HuH-7 (cell line): ENCODE measurements at places on chromosomes 5 and 9.

DNA sequence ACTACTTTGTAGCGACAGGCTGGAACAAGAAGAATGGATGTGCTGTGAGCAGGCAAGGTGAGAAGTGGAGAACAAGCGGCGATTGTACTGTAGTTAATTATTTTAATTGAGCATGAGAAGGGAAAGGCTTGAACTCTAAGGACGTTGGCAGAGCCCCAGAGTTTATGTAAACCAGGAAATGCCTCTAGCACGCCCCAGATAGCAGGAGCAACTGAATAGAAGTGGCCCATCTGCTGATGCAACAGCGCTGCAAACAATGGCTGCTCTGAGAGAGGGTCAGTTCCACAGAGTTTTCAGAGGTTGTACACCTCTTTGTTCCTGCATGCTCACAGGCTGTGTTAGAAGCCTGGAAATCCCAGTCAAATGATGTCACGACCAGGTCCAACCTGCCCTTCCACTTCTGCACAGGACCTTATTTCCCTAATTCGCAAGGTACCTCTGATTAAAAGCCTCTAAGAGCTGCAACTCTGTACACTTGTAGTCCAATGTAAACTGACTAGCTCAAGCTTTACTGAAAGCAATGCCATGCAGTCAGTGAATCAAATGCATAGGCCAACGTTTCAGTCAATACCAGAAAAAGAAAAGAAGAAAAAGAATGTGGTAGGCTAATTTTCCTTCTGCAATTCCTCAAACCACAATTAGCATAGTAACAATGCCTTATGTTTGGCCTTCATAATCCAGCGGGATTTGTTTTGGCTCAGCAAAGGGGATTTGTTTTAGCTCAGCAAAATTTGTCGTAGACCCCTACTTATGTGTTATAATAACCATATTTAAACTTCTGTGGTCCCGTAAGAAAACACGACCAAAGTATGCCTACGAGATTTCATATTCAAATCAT is 119.6 kb upstream of the RETREG1 start:
- no peak for DNase-seq

DNA sequence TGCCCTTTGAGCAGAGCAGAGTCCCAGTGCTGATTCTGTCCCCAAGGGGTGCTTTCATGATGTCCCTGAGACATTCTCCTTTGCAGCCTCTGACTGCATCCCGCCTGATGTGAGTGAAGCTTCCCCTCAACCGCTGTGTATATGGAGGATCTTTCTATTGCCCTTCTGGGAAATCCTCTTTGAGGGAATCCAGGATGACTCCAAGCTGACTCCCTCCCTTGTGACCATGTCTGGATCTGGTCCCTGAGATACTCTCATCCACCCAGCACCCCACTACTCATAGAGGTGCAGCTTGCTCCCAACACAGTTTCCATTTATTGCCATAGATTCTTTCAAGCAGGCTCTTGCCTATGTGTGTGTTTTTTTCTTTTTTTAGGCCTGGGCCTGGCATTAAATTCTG is 216.5 kb downstream of the SEC61B start:
- DNase-seq = no peak

DNA sequence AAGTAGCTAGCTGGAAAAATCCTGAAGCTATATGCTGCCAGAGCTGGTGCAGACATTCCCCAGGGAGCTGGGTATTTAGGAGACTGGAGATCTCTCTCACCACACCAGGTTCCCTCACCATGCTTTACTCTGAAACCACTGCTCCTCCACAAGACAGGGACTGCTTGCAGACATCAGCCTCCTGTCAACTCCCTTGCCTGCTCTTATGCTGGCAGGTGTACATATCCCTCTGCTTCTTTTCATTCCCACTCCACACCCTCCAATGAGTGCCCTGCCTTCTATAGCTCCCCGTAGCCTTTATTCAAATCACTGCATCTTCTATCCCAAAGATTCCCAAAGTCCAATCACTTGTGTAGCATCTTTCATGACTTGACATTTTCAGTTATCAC is 380.7 kb downstream of the NFIB start:
- no peak for DNase-seq

DNA sequence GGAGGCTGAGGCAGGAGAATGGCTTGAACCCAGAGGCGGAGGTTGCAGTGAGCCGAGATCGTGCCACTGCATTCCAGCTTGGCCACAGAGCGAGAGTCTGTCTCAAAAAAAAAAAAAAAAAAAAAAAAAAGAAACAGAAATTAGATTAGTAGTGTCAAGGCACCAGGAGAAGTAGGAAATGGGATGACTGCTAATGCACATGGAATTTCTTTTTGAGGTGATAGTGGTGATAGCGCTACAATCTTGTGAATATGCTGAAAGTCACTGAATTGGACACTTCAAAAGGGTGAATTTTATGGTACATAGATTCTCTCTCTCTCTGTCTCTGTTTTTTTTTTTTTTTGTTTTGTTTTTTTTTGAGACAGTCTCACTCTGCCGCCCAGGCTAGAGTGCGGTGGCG is 42.1 kb upstream of the SUB1 start:
- no peak for DNase-seq

- DNase-seq = peak; percentile 78
Observed at GRCh38 chr5:163505368-163506094, at the start of gene MAT2B. TSS of gene MAT2B (plus strand) at chr5:163505619. CDS start at chr5:163505687, 68 bp downstream.

GRCh38 chr9:122286764-122287163 is 22.1 kb downstream of the MRRF start:
- DNase-seq = no peak

DNA sequence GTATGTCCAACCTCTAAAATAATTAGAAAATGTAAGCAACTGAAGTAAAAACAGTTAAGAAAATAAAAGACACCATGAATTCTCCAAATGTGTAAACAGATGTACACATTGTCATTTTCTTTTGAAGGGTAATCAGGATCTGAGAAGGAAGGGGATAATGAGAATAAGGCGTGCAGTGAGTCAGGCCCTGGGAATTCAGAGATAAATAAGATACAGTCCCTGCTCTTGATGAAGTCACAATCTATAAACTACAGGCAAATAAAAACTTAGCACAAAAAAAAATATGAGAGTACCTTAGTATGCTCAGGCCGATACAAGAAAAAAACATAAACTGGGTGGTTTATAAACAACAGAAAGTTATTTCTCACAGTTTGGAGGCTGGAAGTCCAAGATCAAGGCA is 315.3 kb downstream of the DNAH5 start:
- no peak for DNase-seq

GRCh38 chr9:130128733-130129431 is 43.3 kb upstream of the NCS1 start:
- DNase-seq = no peak

DNA sequence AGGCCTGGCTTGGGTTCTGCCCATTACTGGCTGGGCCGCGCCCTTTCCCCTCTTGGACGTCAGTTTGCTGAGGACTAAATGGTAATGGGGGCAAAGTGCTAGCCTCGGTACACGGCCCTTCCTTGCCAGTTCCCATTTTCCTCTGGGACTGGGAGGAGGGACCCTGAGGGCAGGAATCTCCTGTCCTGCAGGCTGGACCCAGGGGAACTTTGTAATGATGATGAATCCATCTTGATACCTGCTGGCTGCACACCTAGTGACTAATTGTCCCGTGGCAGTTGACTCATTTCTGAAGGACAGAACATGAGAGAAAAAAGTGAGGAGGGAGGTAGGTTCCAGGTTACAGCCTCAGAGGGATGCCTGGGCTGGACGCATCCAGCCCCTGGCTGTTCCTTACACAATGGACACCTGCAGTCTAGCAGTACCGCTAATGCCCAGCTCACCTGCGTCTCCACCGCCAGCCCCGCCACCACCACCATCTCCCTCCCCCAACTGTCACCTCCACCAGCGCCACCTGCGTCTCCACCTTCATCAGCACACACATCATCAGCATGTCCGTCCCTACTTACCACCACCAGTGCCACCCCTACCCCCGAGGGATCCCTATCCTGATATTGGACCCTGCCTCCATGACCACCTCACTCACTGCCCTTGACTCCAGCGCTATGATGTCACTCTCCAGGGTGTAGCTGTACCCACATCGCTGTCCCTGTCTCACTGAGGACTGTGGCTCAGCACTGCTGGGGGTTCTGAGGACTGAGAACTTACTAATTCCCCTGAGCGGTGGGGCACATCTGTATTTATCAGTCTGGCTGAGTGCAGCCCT is 4.3 kb downstream of the CDHR2 start:
- DNase-seq = no peak

GRCh38 chr5:159510282-159510681 is 180.0 kb upstream of the IL12B start:
- no peak for DNase-seq

DNA sequence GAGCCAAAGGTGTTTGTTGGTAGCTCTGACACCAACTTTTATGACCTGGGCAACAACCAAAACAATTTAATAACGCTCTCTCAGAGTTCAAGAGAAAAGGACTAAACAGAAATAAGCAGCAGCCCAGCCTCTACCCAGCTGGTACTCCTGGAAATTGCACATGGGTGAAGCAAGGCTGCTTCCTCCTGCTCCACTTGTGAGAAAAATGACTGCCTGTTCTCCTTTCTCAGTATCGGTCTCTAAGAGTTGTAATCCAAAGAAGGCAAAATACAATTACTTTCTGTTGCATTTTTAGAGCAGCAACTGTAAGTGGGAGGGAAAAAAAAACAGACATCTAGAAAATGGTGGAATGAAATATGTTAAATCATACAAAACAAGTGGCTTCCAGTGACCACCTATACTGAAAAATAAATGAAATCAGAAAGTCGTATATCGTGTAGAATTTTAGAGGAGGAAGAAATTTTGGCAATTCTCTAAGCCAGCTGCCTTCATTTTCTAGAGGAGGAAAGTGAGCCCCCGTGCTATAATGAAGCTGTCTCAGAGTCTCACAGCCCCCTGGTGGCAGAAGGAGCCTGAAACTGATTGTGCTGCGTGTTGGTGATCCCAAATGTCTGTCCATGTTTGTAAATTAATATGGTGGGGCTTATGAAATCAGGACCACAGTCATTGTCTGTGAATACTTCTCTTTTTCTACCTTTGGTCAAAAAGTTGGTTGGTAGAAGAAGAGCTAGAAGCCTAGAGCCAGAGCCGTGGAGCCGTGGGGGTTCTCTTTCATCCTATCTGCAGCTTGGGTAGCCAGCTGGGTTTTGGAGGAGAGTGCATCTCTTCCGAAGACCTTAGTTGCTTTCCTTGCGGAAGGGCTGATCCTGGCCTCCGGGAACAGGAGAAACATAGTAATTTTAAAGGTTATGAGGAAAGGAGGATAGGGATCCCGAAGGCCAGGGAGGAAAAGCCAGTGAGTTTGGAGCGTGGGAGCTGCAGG is 139.9 kb downstream of the PIP5K1B start:
- DNase-seq = peak; percentile 38

GRCh38 chr9:120937127-120937526 is 10.5 kb upstream of the TRAF1 start:
- no peak for DNase-seq

GRCh38 chr9:16386827-16387077 is 483.7 kb downstream of the BNC2 start:
- no peak for DNase-seq

DNA sequence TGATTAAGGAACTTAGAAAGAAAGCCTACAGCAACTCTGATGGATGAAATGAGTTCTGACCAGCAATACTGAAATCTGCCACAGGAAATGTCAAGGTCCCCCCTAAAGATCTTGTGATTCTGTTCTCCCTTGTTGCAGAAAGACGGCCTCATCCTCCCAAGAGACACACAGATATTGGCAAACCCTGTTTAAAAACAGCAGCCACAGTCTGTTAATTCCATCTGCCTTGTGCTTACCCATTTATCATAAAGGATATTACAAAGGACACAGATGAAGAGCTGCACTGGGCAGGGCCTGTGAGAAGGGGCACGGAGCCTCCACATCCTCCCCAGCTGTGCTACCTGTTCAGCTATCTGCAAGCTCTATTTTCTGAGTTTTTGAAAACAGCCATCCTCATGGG is 15.2 kb downstream of the RAPGEF1 start:
- DNase-seq = no peak

GRCh38 chr9:4096121-4096520 is 203.7 kb downstream of the GLIS3 start:
- DNase-seq = no peak

GRCh38 chr9:16768816-16769215 is 101.7 kb downstream of the BNC2 start:
- no peak for DNase-seq

DNA sequence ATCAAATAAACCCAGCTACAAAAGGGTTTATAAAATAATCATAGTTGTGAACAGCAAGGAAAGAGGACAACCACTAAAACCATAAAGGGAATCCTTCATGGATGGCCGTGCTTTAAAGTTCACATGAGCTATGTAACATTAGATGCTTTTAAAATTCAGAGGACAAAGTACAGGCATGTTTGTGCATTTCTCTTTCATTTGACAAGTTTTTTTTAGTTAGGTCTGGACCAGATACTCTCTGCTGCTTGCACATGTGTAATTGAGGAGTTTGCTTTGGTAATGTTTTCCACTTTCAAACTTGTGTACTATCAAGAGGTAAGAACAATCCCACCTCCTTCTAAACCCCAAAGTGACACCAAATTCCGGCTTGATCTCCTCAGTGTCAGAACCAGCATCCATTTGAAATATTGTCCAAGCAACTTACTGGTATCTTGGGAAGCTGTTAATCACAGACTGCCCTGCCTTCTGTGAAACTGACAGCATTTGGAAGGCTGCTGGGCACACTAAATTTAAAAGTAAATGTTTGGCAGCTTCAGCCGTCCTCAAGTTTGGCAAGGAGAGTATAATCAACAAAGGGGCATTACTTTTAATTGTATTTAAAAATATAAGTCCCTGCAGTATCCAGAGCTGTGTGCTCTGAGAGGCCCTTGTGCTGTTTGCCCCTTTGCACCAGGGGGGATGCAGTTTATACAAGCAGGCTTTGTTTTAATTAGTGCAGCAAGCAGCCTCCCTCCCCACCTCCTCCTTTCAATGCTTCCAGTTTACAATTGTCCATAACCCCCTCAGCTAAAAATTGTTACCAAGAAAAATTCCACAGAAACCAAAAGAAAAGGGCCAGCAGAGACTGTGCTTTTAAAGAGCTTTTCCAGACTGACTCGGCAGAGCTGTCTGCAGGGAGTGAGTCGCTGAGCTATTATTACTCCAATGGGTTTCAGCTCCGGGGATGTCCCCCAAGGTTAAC is 328.3 kb upstream of the MPDZ start:
- DNase-seq = no peak

DNA sequence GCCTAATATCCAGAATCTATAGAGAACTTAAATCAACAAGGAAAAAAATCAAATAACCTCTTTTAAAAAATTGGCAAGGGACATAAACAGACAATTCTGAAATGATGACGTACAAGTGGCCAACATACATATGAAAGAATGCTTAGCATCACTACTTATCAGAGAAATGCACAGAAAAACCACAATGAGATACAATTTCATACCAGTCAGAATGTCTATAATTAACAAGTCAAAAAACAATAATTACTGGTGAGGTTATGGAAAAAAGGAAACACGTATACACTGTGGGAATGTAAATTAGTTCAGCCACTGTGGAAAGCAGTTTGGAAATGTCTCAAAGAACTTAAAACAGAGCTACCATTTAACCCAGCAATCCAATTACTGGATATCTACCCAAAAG is 1192.0 kb downstream of the CDH12 start:
- DNase-seq = no peak

GRCh38 chr5:81794226-81794625 is 43.3 kb upstream of the SSBP2 start:
- DNase-seq = no peak
